CD4-positive, alpha-beta T cell treated with Interferon gamma for 1 hour (primary cell): ENCODE measurements at places on chromosomes 6 and 20.
A peak's percentile ranks its signal among the peaks of the same experiment; 100 is the strongest.

- DNase-seq = no peak
Measured at GRCh38 chr6:4378319-4378996, 243.1 kb upstream of the ECI2 start.

DNA sequence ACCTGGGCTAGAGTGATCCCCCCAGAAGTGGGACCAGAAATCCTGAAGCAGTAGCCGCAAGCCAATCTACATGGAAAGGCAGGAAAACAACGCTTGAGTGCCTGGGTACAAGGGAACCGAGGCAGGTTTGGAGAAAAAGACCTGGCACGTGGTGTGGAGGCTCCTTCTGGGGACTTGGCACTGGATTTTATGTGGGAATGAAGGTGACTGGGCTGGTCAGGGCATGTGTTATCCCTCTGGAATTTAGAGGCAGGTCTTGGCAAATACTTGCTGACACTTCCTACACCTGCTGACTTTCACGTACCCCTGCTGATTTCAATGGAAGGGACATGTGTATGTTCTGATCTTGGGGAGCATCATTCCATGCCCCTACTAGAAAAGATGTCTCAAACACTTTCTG lies 25.0 kb upstream of the FAM217A start:
- no peak for DNase-seq

- DNase-seq = no peak
Measured at GRCh38 chr20:20096421-20096820, 44.1 kb downstream of the CFAP61 start.

DNA sequence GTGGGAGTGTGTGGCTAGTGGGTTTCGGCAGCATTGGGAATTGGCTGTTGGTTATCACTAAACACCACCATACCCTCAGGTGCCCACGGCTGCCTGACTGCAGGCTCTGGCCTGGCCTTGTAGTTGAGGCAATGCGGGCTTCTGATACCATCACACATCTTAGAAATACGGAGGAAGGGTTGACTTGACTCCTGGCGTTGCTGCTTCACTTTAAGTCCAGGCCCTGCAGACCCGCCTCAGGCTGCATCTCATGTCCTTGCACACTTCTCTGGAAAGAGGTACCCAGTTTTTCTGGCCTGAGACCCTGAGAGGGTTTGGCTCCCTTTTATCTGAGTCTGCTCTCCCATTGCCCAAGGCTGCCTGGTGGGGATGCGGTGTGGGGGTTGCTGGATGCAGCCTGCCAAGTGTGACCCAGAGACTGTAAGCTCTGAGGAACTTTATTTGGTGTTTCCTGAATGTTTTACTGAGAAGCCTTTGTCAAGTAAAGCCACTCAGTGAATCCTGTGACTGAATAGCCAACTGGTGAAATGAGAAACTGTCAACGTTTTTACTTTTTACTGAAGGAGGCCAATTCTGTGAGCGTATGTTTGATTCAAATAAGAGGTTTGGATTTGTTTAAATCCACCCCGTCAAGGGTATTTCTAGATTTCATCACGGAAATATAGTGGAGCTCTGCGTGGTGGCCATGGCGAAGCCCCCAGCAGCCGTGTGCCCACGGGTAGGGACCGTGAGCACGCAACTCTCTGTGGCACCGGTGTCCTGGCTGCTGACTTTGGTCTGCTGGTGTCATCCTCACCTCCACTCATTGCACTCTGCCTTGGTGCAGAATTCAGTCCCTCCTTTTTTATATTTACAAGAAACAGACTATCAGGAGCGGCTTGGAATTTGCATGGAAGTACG lies 160.1 kb downstream of the DTNBP1 start:
- no peak for DNase-seq

DNA sequence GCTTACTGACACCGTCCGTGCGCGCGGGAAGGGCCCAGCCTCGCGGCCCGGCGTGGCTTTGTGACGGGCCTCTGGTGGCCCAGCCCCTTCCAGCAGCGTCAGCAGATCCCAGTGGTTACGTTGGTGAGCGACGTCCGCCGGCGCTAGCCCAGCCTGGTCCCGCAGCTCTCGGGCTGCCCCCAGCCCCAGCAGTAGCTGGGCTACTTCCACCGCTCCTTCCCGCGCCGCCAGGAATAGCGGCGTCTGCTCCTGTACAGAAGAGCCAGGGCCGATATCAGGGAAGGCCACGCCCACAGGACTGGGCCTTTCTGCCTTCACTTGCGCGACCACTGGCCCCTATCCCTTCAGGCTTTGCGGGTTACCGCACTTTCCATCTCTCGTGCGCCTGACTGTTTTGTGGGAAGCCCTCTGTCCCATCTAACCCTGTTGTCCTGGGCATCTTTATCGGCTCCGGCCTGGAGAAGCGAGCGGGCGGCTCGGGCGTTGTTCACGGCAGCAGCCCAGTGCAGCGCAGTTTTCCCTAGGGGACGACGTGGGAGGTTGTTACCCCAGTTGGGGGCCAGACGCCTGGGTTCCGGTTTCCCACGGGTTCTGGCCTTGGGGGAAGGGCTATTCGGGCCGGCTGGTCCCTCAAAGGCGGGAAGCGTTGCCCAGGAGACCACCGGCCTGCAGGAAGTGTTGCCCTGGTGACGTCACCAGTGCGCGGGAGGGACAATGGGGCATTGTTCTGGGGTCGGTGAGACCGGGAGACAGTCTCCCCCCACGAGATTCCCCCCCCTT lies 3.6 kb upstream of the GPSM3 start:
- peak; percentile 87 for DNase-seq

DNA sequence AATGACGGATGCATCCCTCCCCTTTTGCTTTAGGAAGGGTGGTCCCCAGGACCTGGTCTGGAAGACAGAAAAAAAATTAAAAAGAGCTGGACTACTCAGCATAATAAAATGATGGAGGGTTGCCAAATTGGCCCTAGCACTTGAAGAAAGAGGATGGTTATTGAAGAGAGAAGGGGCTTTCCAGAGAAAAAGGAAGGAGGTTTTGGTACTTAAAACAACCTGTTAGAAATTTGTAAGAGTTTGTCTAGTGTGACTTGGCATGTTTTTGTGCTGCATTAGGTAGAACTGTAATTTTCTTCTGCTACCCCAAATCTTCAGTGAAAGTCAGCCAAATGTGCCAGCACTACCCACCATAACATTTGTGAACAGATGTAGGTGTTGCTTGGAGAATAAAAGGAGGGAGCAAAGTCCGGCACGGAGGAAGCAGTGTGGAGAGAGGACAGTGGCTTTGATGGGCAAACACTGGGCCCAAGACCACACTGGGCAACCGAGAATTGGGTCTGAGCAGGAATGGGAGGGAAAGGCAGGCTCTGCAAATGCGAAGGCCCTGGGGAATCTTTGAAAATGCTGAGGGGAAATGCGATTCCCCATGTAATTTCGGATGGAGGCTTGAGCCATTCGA lies 160.9 kb downstream of the QRSL1 start:
- DNase-seq = no peak

- DNase-seq = no peak
Measured at GRCh38 chr6:168015482-168016175, 18.2 kb downstream of the KIF25 start.

GRCh38 chr6:36677753-36678487 lies 594 bp upstream of the CDKN1A start:
- DNase-seq = no peak

DNA sequence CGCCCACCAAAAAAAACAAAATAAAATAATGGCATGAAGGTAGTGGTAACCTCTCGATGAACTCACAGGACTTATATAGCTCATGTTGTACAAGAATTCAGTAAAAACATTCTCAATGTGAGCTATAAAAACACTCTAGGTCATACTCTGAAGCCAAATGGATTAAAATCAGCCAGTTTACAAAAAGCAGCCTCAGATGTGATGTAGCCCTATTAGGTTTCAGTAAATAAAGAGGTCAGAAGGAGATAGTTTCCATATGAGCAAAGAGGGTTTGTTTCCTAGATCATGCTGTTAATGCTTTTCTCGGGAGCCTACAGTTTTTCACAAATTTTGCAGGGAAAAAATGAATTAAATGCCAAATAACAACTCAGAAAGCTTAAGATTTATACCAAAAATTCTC lies 319.5 kb upstream of the HSF2 start:
- DNase-seq = no peak

DNA sequence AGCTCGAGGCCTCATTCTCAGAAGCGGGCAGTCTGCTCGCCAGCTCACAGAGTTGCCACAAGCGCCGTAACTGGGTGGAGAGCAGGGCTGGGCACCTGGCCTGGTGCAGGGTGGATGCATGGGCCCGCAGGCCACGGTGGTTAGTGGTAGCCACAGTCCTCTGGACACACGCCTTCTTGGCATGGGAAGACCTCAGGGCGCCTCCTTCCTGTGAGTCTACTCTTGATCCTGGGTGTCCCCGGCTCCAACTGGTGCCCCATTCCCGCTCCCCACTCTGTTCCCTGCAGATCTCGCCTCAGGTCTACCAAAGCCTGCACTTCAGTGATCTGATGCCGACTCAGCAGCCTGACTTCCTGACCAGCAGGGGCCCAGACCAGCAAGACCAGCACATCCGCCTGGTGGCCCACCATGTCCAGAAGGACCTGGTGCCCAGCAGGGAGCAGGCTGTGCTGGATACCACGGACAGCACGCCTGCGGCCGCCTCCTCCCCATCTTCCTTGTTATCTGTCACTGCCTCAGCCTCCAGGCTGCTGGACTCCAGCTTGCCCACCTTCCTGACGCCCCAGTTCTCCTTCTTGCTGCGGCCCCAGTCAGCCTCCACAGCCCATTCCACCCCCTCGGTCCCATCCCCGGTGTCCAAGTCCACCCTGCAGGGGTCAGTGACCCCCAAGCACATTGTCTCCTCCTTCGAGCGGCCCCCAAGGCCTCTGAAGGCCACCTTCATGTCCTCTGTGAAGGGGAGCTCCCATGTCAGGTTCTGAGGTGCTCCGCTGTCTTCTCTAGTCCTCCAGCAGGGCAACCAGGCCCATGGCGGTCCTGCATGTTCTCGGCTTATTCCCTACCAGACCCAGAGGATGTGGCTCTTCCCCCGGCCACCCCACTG lies 43.1 kb downstream of the SUN5 start:
- DNase-seq = no peak

DNA sequence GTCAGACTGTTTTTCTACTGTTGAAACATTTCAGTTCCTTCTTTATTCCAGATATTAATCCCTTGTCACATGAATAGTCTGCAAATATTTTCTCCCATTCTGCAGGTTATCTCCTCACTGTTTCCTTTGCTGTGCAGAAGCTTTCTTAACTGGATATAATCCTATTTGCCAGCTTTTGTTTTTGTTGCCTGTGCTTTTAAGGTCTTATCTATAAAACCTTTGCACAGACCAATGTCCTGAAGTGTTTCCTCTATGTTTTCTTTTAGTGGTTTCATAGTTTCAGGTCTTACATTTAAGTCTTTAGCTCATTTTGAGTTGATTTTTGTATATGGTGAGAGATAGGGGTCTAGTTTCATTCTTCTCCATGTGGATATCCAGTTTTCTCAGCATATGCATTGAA lies 19.2 kb downstream of the NCOA6 start:
- DNase-seq = no peak

GRCh38 chr20:53735536-53736050 lies 142.0 kb upstream of the ZNF217 start:
- no peak for DNase-seq

DNA sequence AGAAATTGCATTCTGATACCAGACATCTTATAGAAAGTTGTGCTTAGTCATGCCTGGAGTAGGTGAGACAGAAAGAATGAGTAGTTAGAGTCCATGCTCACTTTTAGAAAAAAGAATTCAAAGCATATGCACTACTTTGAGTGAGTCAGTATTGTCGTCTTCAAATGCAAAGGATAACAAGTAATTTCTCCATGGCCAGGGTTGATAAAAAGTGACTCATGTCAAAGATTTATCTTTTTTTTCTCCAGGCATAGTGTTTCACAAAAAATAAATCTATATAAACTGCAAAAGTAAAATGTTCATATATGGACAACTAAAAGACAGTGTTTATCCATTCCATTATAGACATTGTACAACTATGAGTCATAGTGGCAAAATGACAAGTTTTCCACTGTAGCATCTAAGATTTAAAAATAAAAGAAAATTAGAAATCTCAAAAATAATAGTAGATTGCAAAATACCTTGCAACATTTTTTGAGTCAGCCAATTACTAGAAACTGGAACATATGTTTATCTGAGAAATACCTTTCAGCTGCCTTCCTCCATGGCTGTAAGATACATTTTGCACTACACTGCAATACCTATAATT lies 329.6 kb downstream of the GRIK2 start:
- DNase-seq = no peak

GRCh38 chr20:34164381-34164984 lies 52.4 kb upstream of the EIF2S2 start:
- DNase-seq = no peak

DNA sequence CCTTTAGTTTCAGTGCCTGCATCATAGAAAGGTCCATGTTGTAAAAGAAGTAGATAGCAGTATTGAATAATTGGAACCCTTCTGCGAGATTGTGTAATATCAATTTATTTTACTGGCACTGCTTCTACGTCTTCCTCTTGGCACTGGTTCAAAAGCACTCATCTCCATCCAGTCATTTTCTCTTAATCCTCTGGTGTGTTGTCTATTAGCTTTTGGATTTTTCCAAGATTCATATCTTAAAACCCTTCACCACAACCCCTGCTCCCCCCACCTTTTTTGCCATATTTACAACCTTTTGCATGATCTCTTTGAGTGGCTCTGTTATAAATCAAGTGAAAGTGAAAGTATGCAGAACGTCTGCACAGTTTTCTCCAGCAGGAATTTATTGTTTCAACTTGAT lies 76.6 kb upstream of the HSF2 start:
- DNase-seq = no peak

DNA sequence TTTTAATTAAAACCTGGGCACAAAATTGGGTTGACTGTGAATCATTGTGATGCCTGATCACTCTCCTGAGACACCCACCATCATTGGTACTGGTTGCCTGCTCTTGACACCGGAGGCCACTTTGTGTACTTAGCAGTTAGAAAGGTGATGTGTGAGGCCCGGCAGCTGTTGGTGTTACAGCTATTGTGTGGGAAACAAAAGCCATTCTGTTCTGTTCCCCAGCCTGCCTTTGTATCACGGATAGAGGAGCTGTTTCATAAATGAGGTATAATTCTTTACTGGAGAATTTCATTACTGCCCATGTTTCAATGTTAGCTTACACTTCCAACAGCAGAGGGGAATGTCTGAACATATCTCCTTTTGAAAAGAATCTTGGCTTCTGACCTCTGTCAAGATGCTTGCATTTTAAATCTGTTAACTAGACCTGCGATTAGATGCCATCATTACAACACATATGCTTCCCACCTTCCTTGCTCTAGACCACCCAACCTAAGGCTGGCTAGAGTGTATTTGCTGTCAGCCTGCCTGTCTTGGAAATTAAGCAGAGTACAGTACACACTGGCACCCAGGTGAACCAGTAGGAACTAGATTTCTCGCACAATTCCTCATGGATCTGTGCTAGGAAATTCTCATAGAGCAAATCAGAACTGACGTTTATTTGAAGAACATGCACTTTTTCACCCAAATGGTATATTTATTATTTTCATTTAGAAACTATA lies 142.4 kb upstream of the INSM1 start:
- DNase-seq = no peak

DNA sequence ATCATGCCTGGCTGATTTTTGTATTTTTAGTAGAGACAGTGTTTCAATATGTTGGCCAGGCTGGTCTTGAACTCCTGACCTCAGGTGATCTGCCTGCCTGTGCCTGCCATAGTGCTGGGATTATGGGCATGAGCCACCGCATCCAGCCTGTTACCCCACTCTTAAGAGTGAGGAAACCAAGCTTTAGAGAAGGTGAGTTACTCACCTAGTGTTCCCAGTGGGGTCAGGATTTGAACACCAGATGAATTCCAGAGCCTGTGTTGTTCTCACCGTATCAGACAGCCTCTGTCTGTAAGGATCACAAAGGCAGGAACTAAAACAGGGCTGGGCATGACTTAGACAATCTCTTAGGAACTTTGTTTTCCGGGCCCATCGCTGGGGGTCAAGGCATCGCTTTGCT lies 9.4 kb upstream of the FANCE start:
- DNase-seq = no peak
